ENCODE measurements at places on chromosomes 16 and 17.

DNA sequence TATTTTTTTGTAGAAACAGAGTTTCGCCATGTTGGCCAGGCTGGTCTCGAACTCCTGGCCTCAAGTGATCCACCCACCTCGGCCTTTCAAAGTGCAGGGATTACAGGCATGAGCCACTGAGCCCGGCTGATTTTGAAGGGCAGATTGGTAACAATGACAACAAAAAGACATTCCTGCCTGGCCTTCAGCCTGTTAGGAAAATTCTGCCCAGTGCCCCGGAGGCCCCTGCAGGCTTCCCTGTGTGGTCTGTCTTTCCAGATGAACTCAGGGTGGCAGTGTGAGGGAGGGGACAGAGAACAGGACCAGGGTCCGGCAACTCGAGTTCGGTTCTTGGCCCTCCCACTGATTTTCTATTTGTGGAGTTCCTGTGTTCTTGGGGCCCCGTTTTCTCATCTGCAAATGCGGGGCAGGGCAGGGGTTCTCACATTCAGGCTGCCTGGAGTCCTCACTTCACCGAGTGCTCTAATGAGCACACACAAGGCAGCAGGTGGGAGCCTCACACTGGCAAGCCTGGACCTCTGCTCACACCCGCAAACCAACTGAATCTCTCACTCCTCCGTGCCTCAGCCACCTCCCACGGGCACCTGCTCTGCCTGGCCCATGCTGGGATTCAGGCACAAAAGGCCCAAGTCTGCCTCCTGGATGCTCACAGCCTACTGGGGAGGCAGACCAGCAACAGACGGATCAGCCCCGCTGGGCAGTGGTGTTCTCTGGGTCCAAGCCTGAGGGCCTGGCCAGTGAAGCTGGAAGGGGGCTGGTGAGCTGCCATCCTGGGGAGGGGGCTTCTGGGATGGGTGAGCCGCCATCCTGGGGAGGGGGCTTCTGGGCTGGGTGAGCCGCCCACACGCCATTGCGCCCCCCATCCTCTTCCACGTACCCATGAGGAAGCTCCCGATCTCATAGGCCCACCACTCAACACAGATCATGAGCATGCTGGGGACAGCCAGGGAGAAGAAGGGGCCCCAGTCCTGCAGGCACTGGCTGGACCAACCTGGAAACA, 10.3 kb downstream of the SLC47A2 start:
- DNase-seq: no peak

- DNase-seq: no peak
These were observed 81.6 kb upstream of the RNU2-1 start for GRCh38 chr17:43315369-43315768.

- no peak for DNase-seq
These were observed 191.9 kb downstream of the MSI2 start for GRCh38 chr17:57447990-57448758.

- no peak for DNase-seq
These were observed 72.9 kb downstream of the NTN1 start for GRCh38 chr17:9094193-9094592.

- no peak for DNase-seq
These were observed 680 bp downstream of the ZNF629 start for GRCh38 chr16:30786115-30786935.

DNA sequence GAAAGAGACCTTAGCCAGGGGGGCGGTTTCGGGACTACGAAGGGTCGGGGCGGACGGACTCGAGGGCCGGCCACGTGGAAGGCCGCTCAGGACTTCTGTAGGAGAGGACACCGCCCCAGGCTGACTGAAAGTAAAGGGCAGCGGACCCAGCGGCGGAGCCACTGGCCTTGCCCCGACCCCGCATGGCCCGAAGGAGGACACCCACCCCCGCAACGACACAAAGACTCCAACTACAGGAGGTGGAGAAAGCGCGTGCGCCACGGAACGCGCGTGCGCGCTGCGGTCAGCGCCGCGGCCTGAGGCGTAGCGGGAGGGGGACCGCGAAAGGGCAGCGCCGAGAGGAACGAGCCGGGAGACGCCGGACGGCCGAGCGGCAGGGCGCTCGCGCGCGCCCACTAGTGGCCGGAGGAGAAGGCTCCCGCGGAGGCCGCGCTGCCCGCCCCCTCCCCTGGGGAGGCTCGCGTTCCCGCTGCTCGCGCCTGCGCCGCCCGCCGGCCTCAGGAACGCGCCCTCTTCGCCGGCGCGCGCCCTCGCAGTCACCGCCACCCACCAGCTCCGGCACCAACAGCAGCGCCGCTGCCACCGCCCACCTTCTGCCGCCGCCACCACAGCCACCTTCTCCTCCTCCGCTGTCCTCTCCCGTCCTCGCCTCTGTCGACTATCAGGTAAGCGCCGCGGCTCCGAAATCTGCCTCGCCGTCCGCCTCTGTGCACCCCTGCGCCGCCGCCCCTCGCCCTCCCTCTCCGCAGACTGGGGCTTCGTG, at the start of gene MAPT:
Gene MAPT (plus strand): TSS at position 533 of the 763 bp plus-strand sequence. CDS start 67,784 bp downstream, outside the sequence.
- DNase-seq: peak; percentile 60

DNA sequence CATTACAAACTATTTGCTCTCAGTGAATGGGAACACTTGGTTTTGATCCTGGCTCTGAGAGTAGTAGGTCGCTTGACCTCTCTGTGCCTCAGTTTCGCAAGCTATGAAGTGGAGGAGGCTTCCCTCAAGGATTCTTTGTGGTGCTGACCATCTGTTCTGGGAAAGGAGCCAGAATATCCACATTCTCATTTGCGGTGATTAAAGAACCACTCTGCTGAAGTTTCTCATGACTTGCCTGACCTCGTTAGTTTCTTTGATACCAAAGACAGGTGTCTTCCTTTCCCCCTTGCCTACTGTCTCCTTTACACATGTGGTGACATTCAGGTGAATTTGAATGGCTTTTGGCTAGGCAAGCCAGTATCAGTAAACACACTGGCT, 116.0 kb downstream of the SNX29 start:
- DNase-seq: no peak

- DNase-seq: no peak
These were observed 100.7 kb downstream of the MGAT5B start for GRCh38 chr17:76968707-76969597.

GRCh38 chr16:84611041-84611440, 6.8 kb downstream of the COTL1 start:
- no peak for DNase-seq
